ENCODE measurements at places on chromosomes 1 and 21. TPM values are rescaled to one million over a fixed set of nuclear protein-coding genes. Genes with fewer than 3 reads are reported as not detected.

The HAPLN2 gene
- total RNA-seq: not detected

The CA6 gene
- total RNA-seq: not detected

The SSX2IP gene
- total RNA-seq: 38.0 TPM

The RPL22 gene
- total RNA-seq: 188 TPM

The GPR37L1 gene
- total RNA-seq: not detected

The INAVA gene
- total RNA-seq: 51.0 TPM

The IFNGR2 gene
- total RNA-seq: 66.8 TPM

The KCNT2 gene
- 8.1 TPM for total RNA-seq

The SNX7 gene
- 76.1 TPM for total RNA-seq

The PLCH2 gene
- 1.3 TPM for total RNA-seq

The OVAAL gene
- not detected for total RNA-seq

The OLIG2 gene
- total RNA-seq: not detected

The EBNA1BP2 gene
- 65.1 TPM for total RNA-seq

The PTPN7 gene
- not detected for total RNA-seq

The TAGLN2 gene
- total RNA-seq: 122 TPM

The SPRR1B gene
- total RNA-seq: not detected

The CDCP2 gene
- total RNA-seq: not detected

The CTH gene
- 24.8 TPM for total RNA-seq

The RAVER2 gene
- 28.6 TPM for total RNA-seq

The NLRP3 gene
- total RNA-seq: 0.20 TPM

The EPHA10 gene
- total RNA-seq: 0.84 TPM

The GBP3 gene
- 10.8 TPM for total RNA-seq

The SEMA4A gene
- total RNA-seq: 1.4 TPM

The MRPL37 gene
- 60.9 TPM for total RNA-seq

The ATXN7L2 gene
- 5.1 TPM for total RNA-seq

The MMP23B gene
- 73.4 TPM for total RNA-seq

The CSF3R gene
- total RNA-seq: 19.7 TPM

The CFHR1 gene
- total RNA-seq: 58.2 TPM

The CFAP107 gene
- total RNA-seq: not detected

The CD5L gene
- total RNA-seq: not detected

The LEPR gene
- total RNA-seq: 6.4 TPM

The BATF3 gene
- total RNA-seq: not detected

The ALX3 gene
- 1.6 TPM for total RNA-seq

The GBP5 gene
- total RNA-seq: not detected

The VAV3 gene
- total RNA-seq: 44.4 TPM

The KIF21B gene
- total RNA-seq: 1.3 TPM

The PGM1 gene
- 88.9 TPM for total RNA-seq

The TPTE gene
- total RNA-seq: not detected

The SHE gene
- 0.32 TPM for total RNA-seq

The PGLYRP3 gene
- total RNA-seq: not detected

The SETD4 gene
- total RNA-seq: 20.5 TPM

The LCE3E gene
- not detected for total RNA-seq

The SH2D5 gene
- 0.53 TPM for total RNA-seq

The GGPS1 gene
- total RNA-seq: 32.6 TPM

The RUNX3 gene
- total RNA-seq: 0.13 TPM

The ZMYND12 gene
- total RNA-seq: 0.12 TPM

The LCE6A gene
- not detected for total RNA-seq

The CDK18 gene
- 8.0 TPM for total RNA-seq

The NMNAT2 gene
- 1.00 TPM for total RNA-seq

The FASLG gene
- not detected for total RNA-seq

The OR2W3 gene
- total RNA-seq: not detected

The CR1 gene
- 0.20 TPM for total RNA-seq

The MKNK1 gene
- 21.6 TPM for total RNA-seq

The AMIGO1 gene
- total RNA-seq: 4.1 TPM

The CSMD2 gene
- total RNA-seq: 0.37 TPM

The TFF1 gene
- 84.2 TPM for total RNA-seq

The ELF3 gene
- total RNA-seq: 367 TPM

The NBPF4 gene
- not detected for total RNA-seq

The OXCT2 gene
- total RNA-seq: 1.8 TPM
